ENCODE measurements at places on chromosomes 16 and 17. TPM values are rescaled to one million over a fixed set of nuclear protein-coding genes. Genes with fewer than 3 reads are reported as not detected.

KRTAP2-3 gene
- total RNA-seq, result not detected

MARF1 gene
- 5.8 TPM for total RNA-seq

TPSD1 gene
- total RNA-seq, result not detected

NPIPA5 gene
- 15.1 TPM for total RNA-seq

CCL7 gene
- not detected for total RNA-seq

CACNG1 gene
- total RNA-seq, result not detected

IRX5 gene
- total RNA-seq, result 6.7 TPM

KRTAP3-2 gene
- not detected for total RNA-seq

PRSS22 gene
- not detected for total RNA-seq

TMC7 gene
- total RNA-seq, result 0.22 TPM

SYNRG gene
- total RNA-seq, result 8.3 TPM

CACNG5 gene
- not detected for total RNA-seq

GRCh38 chr17:36024106-36024869, 6.5 kb upstream of the CCL23 start:
- no peak for DNase-seq
- H3K4me1 ChIP-seq, result no peaks in the 10 kb centered on the region
- 0 out of 2 replicates have a peak, but pooled peaks cover 3% of the 10 kb centered on the region for H3K27me3 ChIP-seq
- no peaks in the 10 kb centered on the region for H3K36me3 ChIP-seq
- H3K4me3 ChIP-seq, result no peak overlapping the region

DNA sequence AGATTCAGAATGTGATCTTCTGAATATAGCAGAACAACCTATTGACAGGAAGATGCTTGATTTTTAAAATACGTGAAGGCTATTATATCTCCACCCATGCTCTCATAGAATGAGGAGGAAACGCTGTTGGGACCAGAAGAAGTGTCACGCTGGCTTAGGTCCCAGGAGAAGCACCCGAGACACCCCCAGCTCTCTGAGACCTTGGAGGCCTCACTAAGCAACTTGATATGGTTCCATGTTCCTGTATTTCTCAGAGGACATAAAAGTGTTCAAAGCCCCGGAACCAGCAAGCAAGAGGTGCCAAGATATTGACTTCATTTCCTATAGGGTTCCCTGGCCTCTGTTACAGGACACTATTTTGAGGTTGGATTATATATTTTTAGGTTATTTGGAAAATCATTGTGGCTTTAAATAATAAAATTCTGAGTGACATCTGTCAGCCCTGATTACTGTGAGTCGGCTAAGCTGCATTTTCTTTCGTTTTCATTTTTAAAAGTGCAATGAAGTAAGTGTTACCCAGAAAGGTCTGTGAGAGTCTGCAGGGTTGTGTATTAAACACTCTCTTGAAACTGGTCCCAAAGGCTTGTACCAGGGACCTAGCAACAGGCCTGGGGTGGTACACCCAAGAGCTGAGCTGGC, 400.0 kb downstream of the SOX9 start:
- H3K36me3 ChIP-seq, result no peaks in the 10 kb centered on the region
- no peak for DNase-seq
- no peaks in the 10 kb centered on the region for H3K27me3 ChIP-seq
- no peaks in the 10 kb centered on the region for H3K4me1 ChIP-seq

DNA sequence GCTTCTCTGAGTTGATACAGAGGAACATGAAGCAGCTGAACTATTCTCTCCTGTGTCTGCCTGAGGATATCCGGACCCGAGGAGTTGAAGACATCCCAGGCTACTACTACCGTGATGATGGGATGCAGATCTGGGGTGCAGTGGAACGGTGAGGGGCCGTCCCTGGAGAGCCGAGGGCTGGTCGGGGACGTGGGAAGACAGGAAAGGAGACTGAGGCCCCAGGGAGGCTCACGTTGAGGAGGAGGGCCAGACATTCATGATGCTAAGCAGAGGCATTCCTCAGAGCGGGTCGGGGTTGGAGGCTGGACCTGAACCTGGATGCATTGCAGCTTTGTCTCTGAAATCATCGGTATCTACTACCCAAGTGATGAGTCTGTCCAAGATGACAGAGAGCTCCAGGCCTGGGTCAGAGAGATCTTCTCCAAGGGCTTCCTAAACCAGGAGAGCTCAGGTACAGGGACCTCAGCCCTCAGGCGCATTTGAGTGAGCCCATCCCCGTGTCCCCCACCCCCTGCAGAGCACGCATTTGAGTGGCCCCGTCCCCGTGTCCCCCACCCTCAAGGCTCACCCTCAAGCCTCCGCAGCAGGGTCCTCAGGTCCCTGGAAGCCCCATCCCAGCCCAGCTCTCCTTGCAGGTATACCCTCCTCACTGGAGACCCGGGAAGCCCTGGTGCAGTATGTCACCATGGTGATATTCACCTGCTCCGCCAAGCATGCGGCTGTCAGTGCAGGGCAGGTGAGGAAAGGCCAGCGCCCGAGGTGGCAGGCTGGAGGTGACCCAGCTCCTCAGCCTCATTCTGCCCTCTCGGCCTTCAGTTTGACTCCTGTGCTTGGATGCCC, 8.3 kb downstream of the ALOX15B start:
- no peaks in the 10 kb centered on the region for H3K4me1 ChIP-seq
- DNase-seq, result no peak
- H3K27ac ChIP-seq, result no peak overlapping the region
- no peaks in the 10 kb centered on the region for H3K36me3 ChIP-seq
- H3K4me3 ChIP-seq, result no peak overlapping the region
- peaks cover 18% of the 10 kb centered on the region for H3K27me3 ChIP-seq

GRCh38 chr17:17723354-17724261, 42.4 kb downstream of the RAI1 start:
- DNase-seq, result peak; percentile 57
- H3K27me3 ChIP-seq, result no peaks in the 10 kb centered on the region
- H3K4me3 ChIP-seq, result peak overlapping the region; percentile 52
- H3K4me1 ChIP-seq, result peaks cover 29% of the 10 kb centered on the region
- H3K36me3 ChIP-seq, result peaks cover 45% of the 10 kb centered on the region
- H3K27ac ChIP-seq, result peak overlapping the region; percentile 44

GRCh38 chr17:27320222-27320560, 26.3 kb downstream of the WSB1 start:
- H3K36me3 ChIP-seq, result peaks cover 27% of the 10 kb centered on the region

- H3K4me3 ChIP-seq, result peak overlapping the region; percentile 53
- peaks cover 10% of the 10 kb centered on the region for H3K4me1 ChIP-seq
- no peak overlapping the region for H3K27ac ChIP-seq
- no peaks in the 10 kb centered on the region for H3K27me3 ChIP-seq
- no peaks in the 10 kb centered on the region for H3K36me3 ChIP-seq
Measured at GRCh38 chr17:5500247-5500588, 13.9 kb downstream of the MIS12 start.

DNA sequence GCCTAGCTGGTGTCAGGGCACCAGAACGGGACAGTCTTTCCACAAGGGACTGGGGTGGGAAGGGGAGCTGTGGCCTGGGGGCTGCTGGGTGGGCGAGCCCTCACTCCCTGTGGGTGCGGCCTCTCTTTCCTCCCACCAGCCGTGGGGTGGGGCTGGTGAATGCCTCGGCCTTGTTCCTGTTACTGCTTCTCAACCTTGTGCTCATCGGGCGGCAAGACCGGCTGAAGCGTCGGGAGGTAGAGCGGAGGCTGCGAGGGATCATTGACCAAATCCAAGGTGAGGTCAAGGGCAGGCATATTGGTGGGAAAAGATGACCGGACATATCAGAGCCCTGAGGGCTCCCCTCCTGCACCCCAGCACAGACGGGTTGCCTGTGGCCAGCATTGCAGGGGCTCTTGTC, 29.2 kb downstream of the CASKIN2 start:
- peaks cover 41% of the 10 kb centered on the region for H3K36me3 ChIP-seq
- H3K4me1 ChIP-seq, result peaks cover 24% of the 10 kb centered on the region
- no peak for DNase-seq
- H3K27me3 ChIP-seq, result no peaks in the 10 kb centered on the region
- H3K4me3 ChIP-seq, result no peak overlapping the region

- no peak for DNase-seq
- peaks cover 19% of the 10 kb centered on the region for H3K27me3 ChIP-seq
- no peaks in the 10 kb centered on the region for H3K36me3 ChIP-seq
- H3K4me1 ChIP-seq, result peaks cover 9% of the 10 kb centered on the region
- no peak overlapping the region for H3K27ac ChIP-seq
Measured at GRCh38 chr17:28406473-28406814, 432 bp upstream of the SLC46A1 start.

GRCh38 chr16:28491230-28491969, 474 bp downstream of the CLN3 start:
- H3K27ac ChIP-seq, result no peak overlapping the region
- peak overlapping the region; percentile 67 for H3K4me3 ChIP-seq
- no peaks in the 10 kb centered on the region for H3K27me3 ChIP-seq

DNA sequence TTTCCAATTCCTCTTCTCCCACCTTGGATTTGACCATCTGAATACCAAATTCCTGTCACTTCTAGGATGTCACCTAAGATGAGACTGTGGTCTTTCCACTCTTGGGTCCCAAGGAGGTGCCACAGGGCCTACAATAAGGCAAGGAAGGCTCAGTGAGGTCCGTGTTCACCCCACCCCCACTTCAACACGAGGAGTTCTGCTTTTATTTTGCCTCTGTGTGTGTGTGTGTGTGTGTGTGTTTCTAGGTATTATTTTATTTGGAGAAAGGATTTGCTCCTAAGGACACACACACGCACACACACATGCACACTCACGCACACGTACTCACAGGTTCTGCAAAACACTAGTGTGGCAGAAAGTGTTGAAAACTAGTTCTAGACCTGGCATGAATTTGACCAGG, 24.5 kb upstream of the PHOSPHO1 start:
- H3K27me3 ChIP-seq, result no peaks in the 10 kb centered on the region
- DNase-seq, result no peak
- no peak overlapping the region for H3K27ac ChIP-seq
- peaks cover 10% of the 10 kb centered on the region for H3K4me1 ChIP-seq
- no peaks in the 10 kb centered on the region for H3K36me3 ChIP-seq
- H3K4me3 ChIP-seq, result no peak overlapping the region

DNA sequence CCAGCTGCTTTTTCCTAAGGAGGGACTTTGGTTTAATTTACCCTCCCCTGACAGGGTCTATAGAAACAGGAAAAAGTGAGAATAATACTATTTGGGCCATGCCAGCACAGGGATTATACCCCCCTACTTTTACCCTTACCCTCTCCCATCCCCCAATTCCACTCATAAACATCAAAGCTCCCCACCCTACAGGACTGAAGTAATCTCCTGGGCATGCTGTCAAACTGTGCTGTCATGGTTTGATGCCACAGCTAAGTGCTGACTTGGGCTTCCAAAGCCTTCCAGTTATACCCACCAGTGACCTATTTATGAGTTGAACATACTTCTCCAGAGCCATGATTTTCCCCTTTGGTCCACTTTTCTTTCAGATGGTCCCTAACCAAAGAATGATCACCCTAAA, 12.8 kb downstream of the PHF12 start:
- no peaks in the 10 kb centered on the region for H3K27me3 ChIP-seq
- no peak overlapping the region for H3K4me3 ChIP-seq
- H3K27ac ChIP-seq, result no peak overlapping the region
- no peak for DNase-seq
- peaks cover 53% of the 10 kb centered on the region for H3K36me3 ChIP-seq

DNA sequence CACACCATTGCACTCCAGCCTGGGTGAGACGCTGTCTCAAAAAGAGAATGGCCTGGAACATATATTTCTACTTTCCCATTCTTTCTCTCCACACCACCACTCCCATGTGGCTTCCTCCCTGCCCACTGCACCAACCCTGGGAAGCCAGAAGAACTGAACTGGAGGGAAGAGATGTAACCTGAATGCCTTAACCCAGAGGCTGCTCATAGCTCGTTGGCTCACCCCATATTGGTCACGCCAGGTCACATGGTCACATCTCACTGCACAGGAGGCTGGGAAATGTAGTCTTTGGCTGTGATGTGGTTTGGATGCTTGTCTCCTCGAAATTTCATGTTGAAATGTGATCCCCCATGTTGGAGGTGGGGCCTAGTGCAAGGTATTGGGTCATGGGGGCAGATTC, 5.9 kb upstream of the DNAH17 start:
- H3K36me3 ChIP-seq, result no peaks in the 10 kb centered on the region
- no peak overlapping the region for H3K27ac ChIP-seq
- H3K4me1 ChIP-seq, result no peaks in the 10 kb centered on the region

DNA sequence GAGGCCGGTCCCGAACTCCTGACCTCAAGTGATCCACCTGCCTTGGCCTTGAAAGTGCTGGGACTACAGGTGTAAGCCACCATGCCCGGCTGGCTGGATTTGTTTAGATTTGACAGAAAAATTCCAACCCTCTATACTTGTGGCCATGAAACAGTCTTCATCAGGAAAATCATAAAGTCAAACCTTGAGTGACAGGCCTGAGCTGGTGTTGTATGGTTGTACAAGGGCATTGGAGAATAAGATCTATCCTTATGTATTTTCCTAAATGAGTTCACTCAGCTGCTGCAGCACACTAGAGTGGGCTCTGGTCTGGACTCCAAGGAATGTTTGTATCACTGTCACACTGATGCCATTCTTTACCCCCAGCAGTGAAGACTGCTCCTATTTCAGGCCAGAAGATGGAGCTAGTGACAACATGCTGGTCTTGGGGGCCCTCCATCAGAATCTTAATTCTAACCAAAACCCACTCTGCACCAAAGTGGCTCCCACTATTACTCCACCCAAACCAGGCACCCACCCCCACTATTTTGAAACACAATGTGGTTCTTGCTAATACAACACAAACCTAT, 27.4 kb downstream of the SNX11 start:
- DNase-seq, result no peak
- no peak overlapping the region for H3K4me3 ChIP-seq
- no peak overlapping the region for H3K27ac ChIP-seq
- H3K4me1 ChIP-seq, result no peaks in the 10 kb centered on the region

GRCh38 chr17:63772801-63773271, 561 bp downstream of the CCDC47 start:
- H3K27ac ChIP-seq, result peak overlapping the region; percentile 97
- H3K4me1 ChIP-seq, result peaks cover 13% of the 10 kb centered on the region
- no peaks in the 10 kb centered on the region for H3K27me3 ChIP-seq
- H3K36me3 ChIP-seq, result peaks cover 52% of the 10 kb centered on the region

DNA sequence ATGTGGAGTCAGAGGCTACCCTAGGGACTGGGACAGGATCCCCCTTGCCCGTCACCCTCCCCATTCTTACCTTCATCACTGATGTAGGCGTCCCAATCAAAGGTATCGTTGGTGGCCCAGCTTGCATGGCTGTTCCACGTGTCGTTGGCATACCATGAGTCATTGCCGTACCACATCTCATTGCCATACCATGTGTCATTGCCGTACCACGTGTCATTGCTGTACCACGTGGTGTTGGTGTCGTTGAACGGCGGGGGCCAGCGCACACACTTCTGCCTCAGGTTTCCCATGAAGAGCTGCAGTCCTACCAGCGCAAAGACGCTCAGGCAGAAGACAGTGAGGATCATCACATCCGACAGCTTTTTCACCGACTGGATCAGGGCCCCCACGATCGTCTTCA, 4.8 kb downstream of the SCN4A start:
- H3K4me1 ChIP-seq, result no peaks in the 10 kb centered on the region
- no peak overlapping the region for H3K27ac ChIP-seq
- no peaks in the 10 kb centered on the region for H3K36me3 ChIP-seq
- H3K27me3 ChIP-seq, result 0 out of 2 replicates have a peak, but pooled peaks cover 3% of the 10 kb centered on the region

GRCh38 chr16:79008036-79008868, 592.3 kb downstream of the MAF start:
- no peak for DNase-seq
- no peak overlapping the region for H3K4me3 ChIP-seq
- H3K36me3 ChIP-seq, result no peaks in the 10 kb centered on the region
- no peak overlapping the region for H3K27ac ChIP-seq

GRCh38 chr16:89094252-89094879, 714 bp downstream of the ACSF3 start:
- peaks cover 4% of the 10 kb centered on the region for H3K36me3 ChIP-seq
- peaks cover 16% of the 10 kb centered on the region for H3K4me1 ChIP-seq
- DNase-seq, result no peak
- H3K4me3 ChIP-seq, result peak overlapping the region; percentile 94
- H3K27ac ChIP-seq, result no peak overlapping the region

GRCh38 chr17:42975265-42975664, 4.6 kb downstream of the PTGES3L start:
- no peaks in the 10 kb centered on the region for H3K36me3 ChIP-seq
- H3K4me1 ChIP-seq, result peaks cover 11% of the 10 kb centered on the region
- H3K27me3 ChIP-seq, result no peaks in the 10 kb centered on the region
- no peak overlapping the region for H3K4me3 ChIP-seq

Measured in SJSA1 (cell line).